ENCODE measurements at places on chromosomes 3 and 15. TPM values are rescaled to one million over a fixed set of nuclear protein-coding genes. Genes with fewer than 3 reads are reported as not detected.

The FYCO1 gene
- 24.2 TPM for total RNA-seq

DNA sequence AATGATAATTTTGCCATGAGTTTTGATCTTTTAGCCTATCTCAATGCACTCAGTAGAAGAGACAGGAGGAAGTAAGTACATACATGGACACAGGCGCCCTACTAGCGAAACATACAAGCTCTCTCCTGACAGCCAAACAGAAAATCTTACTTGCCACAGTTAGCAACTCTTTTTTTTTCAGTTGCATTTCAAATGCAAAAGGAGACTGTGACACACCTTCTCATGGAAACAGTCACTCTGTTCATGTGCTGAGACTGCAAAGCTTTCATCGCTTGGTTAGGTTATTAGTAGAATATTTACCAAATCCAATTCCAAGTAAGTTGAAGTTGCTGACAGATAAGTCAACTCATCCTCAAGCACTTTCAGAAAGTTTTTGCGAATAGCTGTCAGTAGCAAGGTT, 223.3 kb downstream of the FOXP1 start:
- H3K4me1 ChIP-seq: no peaks in the 10 kb centered on the region
- no peaks in the 10 kb centered on the region for H3K36me3 ChIP-seq
- no peaks in the 10 kb centered on the region for H3K27me3 ChIP-seq
- H3K4me3 ChIP-seq: no peak overlapping the region
- H3K27ac ChIP-seq: no peak overlapping the region
- DNase-seq: no peak

GRCh38 chr3:129343643-129344360, 65.1 kb downstream of the HMCES start:
- no peaks in the 10 kb centered on the region for H3K36me3 ChIP-seq
- H3K27me3 ChIP-seq: no peaks in the 10 kb centered on the region
- H3K27ac ChIP-seq: no peak overlapping the region
- no peak overlapping the region for H3K4me3 ChIP-seq

GRCh38 chr3:63807961-63808565, 11.0 kb upstream of the C3orf49 start:
- no peak for DNase-seq
- H3K27me3 ChIP-seq: no peaks in the 10 kb centered on the region
- H3K4me3 ChIP-seq: no peak overlapping the region

The SPESP1 gene
- 67.1 TPM for total RNA-seq

The GOLGA8S gene
- 33.9 TPM for total RNA-seq

DNA sequence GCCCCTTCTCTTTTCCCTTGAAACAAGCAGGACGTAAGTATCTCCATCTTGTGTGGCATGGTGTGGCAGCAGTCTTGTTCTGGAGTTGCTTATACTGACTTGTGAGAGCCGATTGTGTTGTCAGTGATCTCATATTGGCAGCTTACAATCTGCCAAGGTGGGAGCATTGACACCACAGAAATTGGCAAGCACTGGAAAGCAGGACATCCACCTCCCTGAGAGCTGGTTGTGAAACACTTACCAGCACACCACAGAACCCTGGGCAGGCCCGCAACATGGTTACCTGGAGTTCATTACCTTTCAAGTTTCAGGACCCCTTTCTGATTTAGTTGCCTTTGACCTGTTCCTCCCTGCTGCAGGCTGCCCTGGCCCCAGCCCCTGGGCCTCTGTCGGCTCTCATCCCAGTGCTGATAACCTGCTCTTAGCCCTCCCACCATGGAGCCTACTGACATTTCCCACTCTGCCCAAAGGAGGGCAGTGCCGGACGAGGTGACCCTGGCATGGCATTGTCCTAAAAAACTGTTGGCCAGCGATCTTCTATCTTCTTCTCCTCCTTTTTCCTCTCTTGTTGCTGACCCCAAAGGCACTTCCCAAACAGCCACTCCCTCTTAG, 10.6 kb upstream of the ATP2B2 start:
- H3K4me3 ChIP-seq: no peak overlapping the region
- no peak for DNase-seq
- no peaks in the 10 kb centered on the region for H3K36me3 ChIP-seq
- H3K27me3 ChIP-seq: no peaks in the 10 kb centered on the region
- H3K4me1 ChIP-seq: no peaks in the 10 kb centered on the region

DNA sequence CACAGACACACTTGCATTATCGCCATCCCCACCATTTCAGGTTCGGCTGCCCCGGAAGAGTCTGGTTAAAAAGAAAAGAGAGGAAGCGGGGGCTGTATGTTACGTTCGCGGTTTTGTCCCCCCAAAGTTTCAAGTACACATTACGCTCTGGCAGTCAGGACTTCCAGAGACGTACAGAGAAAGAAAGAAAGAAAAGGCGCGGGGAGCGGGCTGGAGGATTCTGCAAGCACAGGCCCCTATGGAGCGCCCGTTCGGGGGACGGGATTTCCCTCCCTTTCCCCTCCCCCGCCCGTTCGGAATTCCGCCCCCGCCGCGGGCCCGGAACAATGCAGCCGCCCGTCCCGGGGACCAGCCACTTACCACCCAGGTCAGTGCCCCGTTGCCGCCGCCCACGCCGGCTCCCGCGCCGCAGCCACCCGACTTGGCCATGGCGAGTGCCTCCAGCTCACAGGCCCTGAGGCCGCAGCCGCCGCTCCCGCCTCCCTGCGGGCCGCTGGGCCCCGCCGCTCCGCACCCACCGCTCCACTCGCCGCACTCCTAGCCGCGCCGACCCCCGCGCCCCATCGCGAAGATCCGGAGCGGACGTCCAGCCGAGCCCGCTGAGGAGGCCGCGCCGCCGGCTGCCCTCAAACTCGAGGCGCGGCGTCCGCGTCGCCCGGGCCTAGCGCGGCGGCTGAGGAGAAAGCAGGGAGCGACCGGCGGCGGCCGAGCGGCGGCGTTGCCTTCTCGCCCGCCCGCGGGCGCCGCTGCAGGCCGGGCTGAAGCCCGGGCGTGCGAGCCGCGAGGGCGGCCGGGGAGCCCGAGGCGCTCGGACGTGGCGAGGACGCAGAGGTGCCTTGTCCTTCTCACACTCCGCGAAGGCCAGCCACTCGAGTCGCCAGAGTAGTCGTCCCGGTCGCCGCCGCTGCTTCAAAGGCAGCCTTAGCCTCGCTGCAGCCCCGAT, 567 bp downstream of the TOP2B start:
- H3K4me3 ChIP-seq: peak overlapping the region; percentile 89
- H3K27me3 ChIP-seq: no peaks in the 10 kb centered on the region

DNA sequence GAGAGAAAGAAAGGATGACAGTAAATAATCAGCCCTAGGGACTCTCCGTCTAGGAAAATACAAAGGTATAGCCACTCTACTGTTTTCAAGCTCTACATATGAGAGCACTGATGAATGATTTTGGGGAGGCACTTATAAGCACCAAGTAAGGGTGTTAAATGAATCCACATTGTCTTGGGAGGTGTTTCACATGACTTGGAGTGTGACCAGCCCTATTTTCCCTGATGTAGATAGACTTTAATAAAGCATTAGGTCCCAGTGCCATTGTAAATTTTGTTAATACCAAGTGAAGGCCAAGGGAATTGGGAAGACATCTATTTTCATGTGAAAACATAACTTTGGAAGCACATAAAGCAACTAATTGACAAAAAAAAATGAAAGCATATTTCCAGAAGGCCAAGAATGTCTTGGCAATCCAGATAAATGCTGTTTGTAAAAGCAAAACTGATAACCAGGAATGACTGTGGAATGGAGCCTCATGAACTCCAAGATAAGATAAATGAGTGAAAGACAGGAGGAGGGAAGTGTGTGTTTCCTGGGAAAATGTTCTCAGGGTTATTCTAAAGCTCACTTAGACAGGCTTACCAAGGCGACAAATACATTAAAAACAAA, 96.0 kb upstream of the MYZAP start:
- no peak overlapping the region for H3K4me3 ChIP-seq
- peak overlapping the region; percentile 2 for H3K27ac ChIP-seq
- peaks cover 28% of the 10 kb centered on the region for H3K4me1 ChIP-seq
- no peaks in the 10 kb centered on the region for H3K27me3 ChIP-seq

GRCh38 chr3:39082666-39083313, 24.6 kb downstream of the GORASP1 start:
- H3K36me3 ChIP-seq: peaks cover 4% of the 10 kb centered on the region
- H3K4me3 ChIP-seq: no peak overlapping the region
- DNase-seq: no peak
- H3K27me3 ChIP-seq: no peaks in the 10 kb centered on the region
- no peak overlapping the region for H3K27ac ChIP-seq

- H3K27ac ChIP-seq: no peak overlapping the region
- no peaks in the 10 kb centered on the region for H3K36me3 ChIP-seq
- no peaks in the 10 kb centered on the region for H3K4me1 ChIP-seq
- DNase-seq: no peak
Measured at GRCh38 chr3:151275091-151275490, 3.3 kb downstream of the P2RY14 start.

DNA sequence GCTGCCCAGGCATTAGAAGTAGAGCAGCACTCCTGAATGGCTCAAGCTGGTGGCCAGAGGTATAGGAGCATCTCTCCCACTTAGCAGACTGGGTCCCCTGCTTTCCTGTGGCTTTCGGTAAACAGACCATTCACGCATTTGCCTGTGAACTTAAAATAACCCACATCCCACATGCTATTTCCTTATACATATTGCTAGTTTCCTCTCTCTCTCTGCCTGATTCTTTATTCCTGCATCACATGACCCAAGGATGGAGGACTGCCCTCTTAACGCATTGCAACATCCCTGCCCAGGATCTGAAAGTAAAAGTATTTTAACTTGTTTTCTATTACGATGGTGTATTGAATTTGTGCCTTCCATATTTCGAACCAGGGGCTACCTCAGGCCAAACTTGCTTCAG, 43.4 kb upstream of the NLGN1 start:
- no peak overlapping the region for H3K27ac ChIP-seq
- no peak for DNase-seq
- H3K36me3 ChIP-seq: no peaks in the 10 kb centered on the region
- no peak overlapping the region for H3K4me3 ChIP-seq
- no peaks in the 10 kb centered on the region for H3K4me1 ChIP-seq

- H3K4me1 ChIP-seq: no peaks in the 10 kb centered on the region
- no peaks in the 10 kb centered on the region for H3K36me3 ChIP-seq
- H3K4me3 ChIP-seq: no peak overlapping the region
- H3K27ac ChIP-seq: no peak overlapping the region
Measured at GRCh38 chr3:175212896-175213295, 353.8 kb downstream of the NAALADL2 start.

The TMC3 gene
- total RNA-seq: 0.31 TPM

The CFAP161 gene
- 8.7 TPM for total RNA-seq

DNA sequence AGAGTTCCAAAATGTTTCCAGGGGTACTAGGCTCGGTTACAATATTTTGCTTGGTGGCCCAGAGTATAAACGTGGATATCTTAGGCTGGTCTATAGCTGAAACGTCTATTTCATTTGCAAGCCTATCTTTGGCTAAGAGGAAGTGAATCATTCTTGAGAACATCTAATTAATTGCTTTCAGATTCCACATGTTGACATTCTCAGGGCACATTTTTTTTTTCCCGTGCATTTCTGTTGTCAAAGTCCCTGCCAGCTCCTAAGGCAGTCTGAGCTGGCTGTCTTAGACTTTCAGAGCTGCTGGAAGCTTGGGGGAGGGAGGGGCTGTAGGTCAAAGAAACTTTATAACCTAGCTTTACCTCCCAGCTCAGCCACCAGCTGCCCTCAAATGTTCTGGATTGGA, 23.2 kb upstream of the LAMP3 start:
- no peak overlapping the region for H3K4me3 ChIP-seq
- H3K27me3 ChIP-seq: no peaks in the 10 kb centered on the region
- no peak for DNase-seq

- H3K36me3 ChIP-seq: no peaks in the 10 kb centered on the region
- H3K27me3 ChIP-seq: no peaks in the 10 kb centered on the region
- no peaks in the 10 kb centered on the region for H3K4me1 ChIP-seq
- no peak for DNase-seq
- H3K27ac ChIP-seq: no peak overlapping the region
Measured at GRCh38 chr3:155960060-155960459, 89.6 kb downstream of the GMPS start.

DNA sequence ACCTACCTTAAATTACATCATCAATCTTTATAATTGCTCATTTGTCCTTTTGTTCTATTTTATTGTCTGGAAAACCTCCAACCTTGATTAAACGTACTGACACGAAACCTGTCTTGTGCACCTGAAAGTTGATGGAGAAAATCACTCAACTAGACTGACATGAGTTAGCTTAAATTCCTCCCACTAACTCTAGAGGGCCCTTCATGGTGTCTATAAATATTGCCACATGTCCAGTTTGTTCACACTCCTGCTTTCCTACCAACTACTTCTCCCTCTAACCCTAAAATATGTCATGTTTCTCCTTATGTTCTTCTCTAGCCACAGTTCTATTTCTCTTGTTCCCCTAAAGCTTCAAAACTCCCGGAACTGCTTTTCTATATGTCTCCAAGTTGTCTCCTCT, 59.8 kb upstream of the SGO1 start:
- no peaks in the 10 kb centered on the region for H3K36me3 ChIP-seq
- H3K27ac ChIP-seq: no peak overlapping the region
- no peak for DNase-seq
- H3K27me3 ChIP-seq: no peaks in the 10 kb centered on the region
- H3K4me1 ChIP-seq: no peaks in the 10 kb centered on the region

- no peak overlapping the region for H3K27ac ChIP-seq
- H3K27me3 ChIP-seq: no peaks in the 10 kb centered on the region
- no peak overlapping the region for H3K4me3 ChIP-seq
- H3K4me1 ChIP-seq: no peaks in the 10 kb centered on the region
- no peaks in the 10 kb centered on the region for H3K36me3 ChIP-seq
- peak; percentile 46 for DNase-seq
Measured at GRCh38 chr3:150384296-150385212, 23.5 kb upstream of the TSC22D2 start.

GRCh38 chr15:40340038-40340739, 550 bp downstream of the CCDC9B start:
- no peaks in the 10 kb centered on the region for H3K27me3 ChIP-seq
- H3K27ac ChIP-seq: peak overlapping the region; percentile 93
- DNase-seq: peak; percentile 75
- H3K36me3 ChIP-seq: no peaks in the 10 kb centered on the region

GRCh38 chr3:99551520-99551919, 86.9 kb upstream of the COL8A1 start:
- no peak overlapping the region for H3K27ac ChIP-seq
- H3K4me1 ChIP-seq: no peaks in the 10 kb centered on the region
- no peaks in the 10 kb centered on the region for H3K36me3 ChIP-seq

- DNase-seq: no peak
- H3K27me3 ChIP-seq: no peaks in the 10 kb centered on the region
- H3K27ac ChIP-seq: no peak overlapping the region
- no peaks in the 10 kb centered on the region for H3K36me3 ChIP-seq
- H3K4me3 ChIP-seq: no peak overlapping the region
Measured at GRCh38 chr3:194607592-194608389, 25.4 kb downstream of the TMEM44 start.

- H3K4me1 ChIP-seq: no peaks in the 10 kb centered on the region
- DNase-seq: no peak
- H3K36me3 ChIP-seq: no peaks in the 10 kb centered on the region
Measured at GRCh38 chr3:62183969-62184368, 189.4 kb downstream of the FEZF2 start.

GRCh38 chr15:69755551-69756310, 303.1 kb downstream of the RPLP1 start:
- no peak overlapping the region for H3K27ac ChIP-seq
- no peaks in the 10 kb centered on the region for H3K36me3 ChIP-seq
- no peaks in the 10 kb centered on the region for H3K4me1 ChIP-seq
- no peaks in the 10 kb centered on the region for H3K27me3 ChIP-seq

All from testis (tissue), 5 donors.